ENCODE measurements at places on chromosomes 1 and 21. TPM values are rescaled to one million over a fixed set of nuclear protein-coding genes. Genes with fewer than 3 reads are reported as not detected.

The GBP6 gene
- polyA plus RNA-seq: not detected

The NT5C1A gene
- not detected for polyA plus RNA-seq

The CHIA gene
- polyA plus RNA-seq: not detected

- DNase-seq: no peak
- H3K27ac ChIP-seq: no peak overlapping the region
- H3K4me3 ChIP-seq: no peak overlapping the region
- H3K27me3 ChIP-seq: no peaks in the 10 kb centered on the region
Measured at GRCh38 chr21:18350216-18350615, 53.4 kb downstream of the TMPRSS15 start.

DNA sequence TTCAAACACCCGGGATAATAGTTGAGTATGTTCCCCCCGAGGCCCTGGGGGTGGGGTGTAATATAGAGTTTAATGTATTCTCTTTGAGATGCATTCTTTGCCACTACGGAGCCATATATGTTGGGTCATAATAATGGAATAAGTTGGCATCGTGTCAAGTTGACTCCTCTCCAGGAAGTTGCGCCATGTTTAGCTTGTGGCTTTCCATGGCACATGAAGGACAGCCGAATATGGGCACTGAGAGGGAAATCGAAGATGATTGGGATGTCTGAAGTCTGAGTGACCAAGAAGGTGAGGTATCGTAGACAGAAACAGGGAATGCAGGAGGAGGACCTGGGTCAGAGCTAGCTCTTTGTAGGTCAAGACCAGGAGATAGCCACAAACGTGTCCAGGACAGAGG, 92.6 kb downstream of the PAX7 start:
- H3K27ac ChIP-seq: no peak overlapping the region
- no peak overlapping the region for H3K4me3 ChIP-seq
- no peaks in the 10 kb centered on the region for H3K36me3 ChIP-seq
- DNase-seq: no peak
- H3K27me3 ChIP-seq: peaks cover 5% of the 10 kb centered on the region

All from endothelial cell of umbilical vein (primary cell).